Brain (organoid and tissue), 16 donors: ENCODE measurements at places on chromosomes 3 and 15.

- no peak for DNase-seq
These were observed 17.7 kb downstream of the PRR23E start for GRCh38 chr3:127210654-127210943.

DNA sequence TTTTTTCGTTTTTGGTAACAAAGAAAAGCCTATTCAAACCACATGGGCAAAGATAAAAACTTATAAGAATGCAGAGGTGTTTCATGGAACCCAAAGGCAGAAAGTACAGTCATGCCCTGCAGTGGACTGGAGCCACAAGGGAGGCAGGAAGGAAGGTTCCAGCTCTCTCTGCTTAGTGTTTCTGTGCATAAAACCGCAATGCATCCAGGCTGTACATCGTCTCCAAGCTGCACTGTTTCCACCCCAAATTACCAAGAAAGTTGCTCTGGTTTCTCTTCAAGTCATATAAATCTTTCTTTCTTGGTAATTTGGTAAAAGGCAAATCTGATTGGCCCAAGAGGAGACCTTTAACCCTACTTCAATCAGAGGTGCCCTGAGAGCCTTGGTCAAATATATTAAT, 15.8 kb downstream of the TRAT1 start:
- DNase-seq, result no peak

DNA sequence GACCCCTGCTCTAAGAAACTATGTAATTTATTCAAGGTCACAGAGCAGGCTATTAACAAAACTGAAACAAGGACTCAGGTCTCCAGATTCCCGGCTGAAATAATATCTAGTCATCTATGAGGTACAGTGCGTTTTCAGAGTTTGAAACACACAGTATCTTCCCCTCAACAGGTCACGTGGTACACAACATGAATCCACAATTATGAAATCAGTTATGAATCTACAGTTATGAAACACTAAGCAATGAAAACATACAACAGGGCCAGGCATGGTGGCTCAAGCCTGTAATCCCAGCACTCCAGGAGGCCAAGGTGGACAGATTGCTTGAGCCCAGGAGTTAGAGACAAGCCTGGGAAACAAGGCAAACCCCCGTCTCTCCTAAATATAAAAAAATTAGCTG, 72.7 kb downstream of the FSIP1 start:
- no peak for DNase-seq

- no peak for DNase-seq
These were observed 7.9 kb downstream of the DGKG start for GRCh38 chr3:186354100-186354499.

DNA sequence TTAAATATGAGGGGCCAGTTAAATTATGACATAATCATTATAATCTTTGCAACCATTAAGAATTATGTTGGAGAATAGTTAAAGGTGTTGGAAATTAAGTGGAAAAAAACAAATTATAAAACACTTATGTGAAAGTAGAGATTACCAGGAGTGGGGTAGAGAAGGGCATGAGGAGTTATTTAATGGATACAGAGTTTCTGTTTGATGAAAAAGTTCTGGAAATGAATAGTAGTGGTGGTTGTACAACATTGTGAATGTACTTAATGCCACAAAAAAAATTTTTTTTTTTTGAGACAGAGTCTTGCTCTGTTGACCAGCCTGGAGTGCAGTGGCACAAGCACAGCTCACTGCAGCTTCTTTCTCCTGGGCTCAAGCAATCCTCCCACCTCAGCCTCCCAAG, 25.1 kb upstream of the TNIK start:
- no peak for DNase-seq

- DNase-seq, result no peak
These were observed 385.2 kb downstream of the SHQ1 start for GRCh38 chr3:72463083-72463482.

- peak; percentile 0 for DNase-seq
These were observed 32.7 kb upstream of the RPS17 start for GRCh38 chr15:82572986-82573385.
